ENCODE measurements at places on chromosomes 11 and 22.

DNA sequence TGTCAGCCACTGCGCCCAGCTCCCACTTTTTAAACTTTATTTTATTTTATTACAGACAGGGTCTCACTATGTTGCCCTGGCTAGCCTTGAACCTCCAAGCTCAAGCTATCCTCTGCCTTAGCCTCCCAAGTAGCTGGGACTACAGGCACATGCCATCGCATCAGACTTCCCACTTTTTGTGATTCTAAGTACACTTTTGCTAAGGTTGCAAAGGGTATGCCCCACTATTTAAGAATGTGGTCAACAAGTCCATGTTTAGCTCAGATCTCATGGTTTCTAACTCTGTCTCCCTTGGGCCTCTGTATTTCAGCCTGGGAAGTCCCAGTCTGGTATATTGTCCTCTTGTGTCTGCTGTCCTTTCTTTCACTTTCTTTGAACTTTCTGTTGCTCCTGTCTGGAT, 35.3 kb downstream of the EXPH5 start:
- no peak for DNase-seq

- no peak for DNase-seq
Observed at GRCh38 chr11:126612671-126613070, 257.2 kb downstream of the ST3GAL4 start.

- no peak for DNase-seq
Observed at GRCh38 chr11:76657187-76658170, 13.1 kb downstream of the LRRC32 start.

DNA sequence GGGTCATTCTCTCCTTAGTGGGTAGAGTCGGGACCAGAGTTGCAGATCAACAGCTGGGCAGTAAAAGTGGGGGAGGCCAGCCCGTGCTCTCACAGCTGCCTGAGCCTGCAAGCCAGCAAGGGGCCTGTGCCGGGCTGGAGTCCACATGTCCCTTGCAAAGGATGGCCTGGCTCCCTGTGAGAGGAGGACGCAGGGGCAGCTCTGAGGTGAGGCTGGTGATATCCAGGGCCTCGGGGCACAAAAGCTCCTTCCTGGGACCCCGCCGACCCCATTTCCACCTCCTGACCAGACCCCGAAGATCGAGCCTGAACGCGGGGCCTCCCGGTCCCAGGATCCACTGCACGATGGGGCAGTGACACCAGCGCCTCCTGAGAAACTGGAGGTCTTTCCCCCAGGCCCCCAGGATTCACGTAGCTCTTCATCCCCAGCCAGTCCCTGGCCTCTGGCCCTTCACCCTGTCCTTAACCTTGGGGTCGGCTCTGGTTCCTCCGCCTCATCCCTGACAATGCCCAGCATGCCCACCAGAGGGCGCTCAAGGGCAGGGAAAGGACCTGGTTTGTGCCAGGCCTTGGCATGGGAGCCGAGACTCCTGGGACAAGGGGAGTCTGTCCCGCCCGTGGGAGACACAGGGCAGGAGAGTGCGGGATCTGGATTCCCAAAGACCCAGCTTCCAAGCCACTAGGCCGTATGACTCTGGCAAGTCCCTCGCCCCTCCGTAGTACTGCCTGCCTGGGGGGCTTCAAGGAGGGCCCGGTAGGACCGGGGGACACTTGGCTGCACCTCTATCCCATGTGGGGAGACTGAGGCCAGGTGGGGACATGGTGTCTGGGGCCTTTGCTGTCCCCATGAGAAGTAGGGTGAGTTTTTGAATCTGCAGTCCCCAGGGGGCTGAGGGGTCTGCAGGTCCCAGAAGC, 17.8 kb upstream of the WNT7B start:
- no peak for DNase-seq

DNA sequence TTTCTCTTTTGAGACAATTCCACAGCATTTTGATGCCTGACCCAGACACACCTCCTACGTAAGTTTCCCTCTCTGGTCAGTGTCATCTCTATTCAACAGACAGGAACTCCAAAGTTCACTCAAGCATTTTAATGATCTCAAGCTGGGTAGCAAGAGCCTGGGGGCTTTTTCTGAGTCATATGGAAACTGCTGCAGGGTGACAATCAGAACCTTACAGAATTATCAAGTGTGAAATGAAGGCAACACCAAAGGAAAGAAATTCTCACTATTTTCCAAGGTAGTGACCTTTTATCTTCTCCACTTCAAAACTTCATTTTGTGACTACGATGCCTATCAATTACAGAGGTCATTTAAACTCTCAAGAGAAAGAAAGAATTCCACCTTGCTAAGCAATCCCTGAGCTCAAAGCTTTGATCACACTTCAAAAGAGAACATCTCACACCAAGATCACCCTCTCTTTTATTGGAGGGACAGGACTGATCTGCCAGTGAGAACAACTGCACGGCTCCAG, 229.0 kb upstream of the ZC3H12C start:
- peak; percentile 36 for DNase-seq

DNA sequence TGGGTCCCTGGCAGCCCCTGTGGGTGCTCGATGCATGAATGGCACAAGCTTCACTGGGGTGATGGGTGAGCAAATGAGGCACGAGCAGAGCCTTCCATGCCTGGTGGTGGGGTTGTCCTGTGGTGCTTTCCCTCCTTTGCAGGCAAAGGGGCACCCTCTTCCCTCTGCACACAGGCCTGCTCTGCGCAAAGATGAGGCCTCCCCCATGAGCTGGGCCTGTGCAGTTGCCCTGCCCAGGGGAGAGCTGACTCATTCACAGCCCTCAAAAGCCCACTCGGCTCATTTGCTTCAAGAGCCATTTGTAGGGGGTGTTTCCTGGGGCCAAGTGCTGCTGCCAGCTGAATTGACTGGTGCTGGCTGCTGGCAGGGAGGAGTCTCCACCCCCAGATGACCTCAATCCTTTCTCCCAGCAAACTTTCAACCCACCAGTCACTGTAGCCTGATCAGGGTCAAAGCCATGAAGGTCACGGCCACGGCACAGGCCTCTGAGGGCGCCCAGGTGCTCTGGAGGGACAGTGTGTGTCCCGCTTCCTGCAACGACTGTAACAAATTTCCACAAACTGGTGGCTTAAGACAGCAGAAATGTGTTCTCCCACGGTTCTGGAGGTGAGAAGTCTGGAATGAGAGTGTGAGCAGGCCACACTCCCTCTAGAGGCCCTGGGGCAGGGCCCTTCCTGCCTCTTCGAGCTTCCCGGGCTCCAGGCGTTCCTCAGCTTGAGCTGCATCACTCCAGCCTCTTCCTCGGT, 48.8 kb upstream of the ANO1 start:
- DNase-seq: no peak

- DNase-seq: peak; percentile 63
Observed at GRCh38 chr11:130894322-130895025, 21.8 kb downstream of the SNX19 start.

DNA sequence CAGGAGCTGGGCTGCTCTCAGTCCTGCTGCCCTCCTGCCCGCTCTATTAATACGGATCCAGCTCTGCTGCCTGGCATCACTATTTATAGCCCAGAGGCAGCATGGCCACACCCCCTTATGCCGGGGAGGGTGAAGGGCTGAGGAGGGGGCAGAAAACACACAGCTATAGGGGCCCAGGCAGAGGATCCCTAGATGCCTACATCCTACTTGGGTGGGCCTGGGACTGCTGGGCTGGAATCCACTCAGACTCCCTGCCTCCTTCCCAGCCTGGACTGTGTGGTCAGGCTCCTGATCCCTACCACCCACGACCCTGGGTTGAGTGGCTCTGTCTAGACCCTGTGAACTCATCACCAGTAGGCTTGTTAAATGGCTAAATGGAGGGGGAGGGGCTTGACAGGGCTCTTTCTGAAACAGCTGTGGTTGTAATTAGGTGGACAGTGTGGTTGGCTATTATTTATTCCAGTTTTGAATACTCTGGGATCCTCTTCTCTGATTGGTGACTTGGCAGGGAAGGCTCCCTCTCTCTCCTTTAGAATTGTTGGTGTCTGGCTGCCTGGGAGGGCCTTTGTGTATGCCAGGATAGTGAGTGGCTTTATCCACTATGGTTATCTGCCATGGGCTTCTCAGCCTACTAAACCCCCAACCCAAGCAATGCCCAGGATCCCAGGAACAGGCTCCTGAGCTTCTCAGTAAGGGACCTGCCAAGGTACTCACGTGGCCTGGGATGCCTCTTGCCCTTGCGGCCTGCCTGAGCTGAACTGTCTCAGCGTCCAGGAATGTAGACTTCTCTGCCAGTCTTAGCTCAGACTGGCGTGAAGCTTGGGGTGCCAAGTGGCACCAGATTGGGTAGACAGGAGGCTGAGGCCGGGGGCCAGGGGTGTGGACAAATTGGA, 15.2 kb downstream of the PHLDB1 start:
- DNase-seq: peak; percentile 90

GRCh38 chr11:106231591-106231990, 154.1 kb downstream of the AASDHPPT start:
- DNase-seq: no peak
